ENCODE measurements at places on chromosomes 1 and 21.

GRCh38 chr1:6831366-6831765 lies 46.1 kb downstream of the CAMTA1 start:
- no peak for DNase-seq

DNA sequence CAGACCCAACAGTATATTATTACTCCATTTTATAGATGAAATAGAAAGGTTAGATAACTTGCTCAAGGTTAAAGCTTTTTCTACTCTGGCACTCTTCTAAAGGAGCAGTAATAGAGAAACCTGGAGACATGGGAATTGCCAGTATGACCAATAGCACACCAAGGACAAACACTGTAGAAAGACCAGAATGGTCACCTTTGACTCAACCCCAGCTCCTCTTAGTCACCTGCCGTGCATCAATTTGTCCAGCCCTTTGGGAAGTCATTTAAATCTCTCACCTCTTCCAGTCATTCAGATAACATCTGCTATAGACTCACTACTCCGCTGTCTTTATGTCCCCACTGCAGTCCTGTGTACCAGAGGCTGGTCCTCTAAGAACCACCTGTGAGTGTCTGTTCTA lies 23.9 kb upstream of the SLC44A3 start:
- DNase-seq = no peak

GRCh38 chr1:113517983-113518382 lies 127.7 kb downstream of the MAGI3 start:
- DNase-seq = no peak

GRCh38 chr1:153727463-153728304 lies at the start of gene INTS3:
INTS3 (plus strand) TSS chr1:153728050; CDS start chr1:153728635, 585 bp downstream.
- peak; percentile 100 for DNase-seq

DNA sequence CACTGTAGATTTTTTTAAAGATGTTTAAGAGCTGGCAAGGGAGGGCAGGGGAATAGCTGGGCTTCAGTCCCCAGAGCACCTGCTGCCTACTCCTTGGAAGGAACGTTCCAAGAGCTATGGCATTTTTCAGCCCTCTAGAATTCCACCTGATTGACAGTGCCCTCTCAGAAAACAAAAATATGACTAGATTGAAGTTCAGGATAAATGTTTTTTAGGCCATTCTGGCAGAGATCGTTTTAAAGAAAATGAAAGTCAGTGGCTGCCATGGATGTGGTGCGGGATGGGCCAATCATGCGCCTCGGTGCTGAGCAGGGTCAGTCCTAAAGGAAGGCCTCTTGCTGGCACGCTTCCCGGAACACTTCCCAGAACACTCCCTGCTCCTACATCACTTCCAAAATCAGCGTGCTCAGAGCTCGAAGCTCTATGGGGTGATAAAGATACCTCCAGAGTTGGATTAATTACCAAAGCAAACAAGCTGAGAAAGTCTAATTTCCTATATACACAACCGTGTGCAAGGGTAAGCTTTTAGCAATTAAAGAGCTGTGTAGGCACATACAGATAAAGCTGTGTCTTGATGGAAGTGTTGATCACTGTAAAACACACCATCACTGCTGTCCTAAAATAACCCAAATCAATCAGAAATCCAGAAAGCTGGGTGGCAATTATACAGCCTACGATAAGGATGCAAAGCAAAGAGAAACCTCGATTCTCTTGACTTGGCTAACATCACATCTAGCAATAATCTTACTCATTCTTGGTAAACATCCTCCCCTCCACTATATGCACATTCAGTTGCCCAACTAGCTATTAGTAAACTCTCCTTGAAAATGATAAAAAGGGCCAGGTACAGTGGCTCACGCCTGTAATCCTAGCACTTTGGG lies 34.6 kb downstream of the TGFBR3 start:
- no peak for DNase-seq

DNA sequence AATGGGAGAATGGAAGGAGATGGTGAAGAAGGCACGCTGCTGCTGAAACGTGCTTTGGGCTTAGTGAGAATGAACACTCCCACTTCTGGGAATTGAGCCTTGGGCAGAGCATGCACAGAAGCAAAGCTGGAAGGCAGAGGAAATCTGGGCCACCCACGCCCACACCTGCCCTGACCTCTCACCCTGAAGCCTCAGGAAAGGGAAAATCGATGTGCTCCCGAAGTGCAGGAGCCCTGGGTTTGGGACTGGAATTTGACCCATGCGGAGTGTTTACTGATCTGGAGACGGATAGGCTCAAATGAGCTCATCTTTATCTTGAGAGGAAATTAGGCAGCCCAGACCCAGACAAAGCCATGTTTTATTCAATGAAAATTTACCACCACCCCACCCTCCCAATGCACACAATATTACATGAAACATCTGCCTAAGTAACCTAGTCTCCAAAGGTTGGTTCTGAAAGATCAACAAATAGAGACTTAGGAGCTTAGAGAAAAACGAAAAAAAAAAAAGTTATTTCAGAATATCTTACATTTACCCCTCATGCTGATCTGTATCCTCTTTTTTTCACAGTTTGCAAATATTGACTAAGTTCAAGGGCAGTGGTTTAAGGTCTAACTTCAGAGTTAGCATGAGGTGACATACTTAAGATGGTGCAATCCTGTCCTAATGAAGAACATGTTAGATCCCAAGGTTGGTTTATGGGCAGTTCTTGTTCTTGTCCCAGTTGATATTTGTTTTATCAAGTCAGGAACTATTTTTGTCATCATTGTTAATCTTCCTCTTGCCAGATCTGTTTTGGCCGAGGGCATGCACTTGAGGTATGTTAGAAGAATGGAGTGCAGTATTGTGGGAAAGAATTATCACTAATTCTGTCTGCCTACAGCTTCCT lies 63.0 kb downstream of the PROX1 start:
- no peak for DNase-seq

DNA sequence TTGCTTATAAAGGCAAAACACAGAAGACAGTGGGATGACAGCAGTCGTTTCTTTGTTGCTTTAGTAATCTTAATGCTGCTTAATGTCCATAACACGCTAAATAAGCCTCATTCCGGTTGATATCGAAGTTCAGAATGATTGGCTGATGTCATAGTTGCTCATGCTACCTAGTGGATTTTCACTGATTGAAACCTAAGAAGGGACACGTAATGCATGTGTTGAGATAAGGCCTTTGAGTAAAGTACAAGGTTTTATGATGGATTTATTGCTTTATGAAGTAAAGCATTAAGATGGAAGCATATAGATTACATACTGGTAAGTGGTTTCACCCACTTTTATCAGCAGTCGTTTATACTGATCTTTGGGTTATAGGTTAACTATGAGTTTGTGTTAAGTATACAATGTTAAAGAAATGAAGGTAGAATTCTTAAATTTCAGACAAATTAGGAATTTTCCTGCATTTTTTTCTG lies 25.1 kb downstream of the IARS2 start:
- no peak for DNase-seq

GRCh38 chr1:226482196-226482595 lies 66.4 kb upstream of the STUM start:
- DNase-seq = no peak

- DNase-seq = peak; percentile 15
Measured at GRCh38 chr1:62142496-62142895, 52.2 kb upstream of the L1TD1 start.

GRCh38 chr1:63728611-63729226 lies 45.1 kb upstream of the ROR1 start:
- no peak for DNase-seq

GRCh38 chr1:107900090-107900945 lies 64.7 kb downstream of the VAV3 start:
- DNase-seq = no peak

DNA sequence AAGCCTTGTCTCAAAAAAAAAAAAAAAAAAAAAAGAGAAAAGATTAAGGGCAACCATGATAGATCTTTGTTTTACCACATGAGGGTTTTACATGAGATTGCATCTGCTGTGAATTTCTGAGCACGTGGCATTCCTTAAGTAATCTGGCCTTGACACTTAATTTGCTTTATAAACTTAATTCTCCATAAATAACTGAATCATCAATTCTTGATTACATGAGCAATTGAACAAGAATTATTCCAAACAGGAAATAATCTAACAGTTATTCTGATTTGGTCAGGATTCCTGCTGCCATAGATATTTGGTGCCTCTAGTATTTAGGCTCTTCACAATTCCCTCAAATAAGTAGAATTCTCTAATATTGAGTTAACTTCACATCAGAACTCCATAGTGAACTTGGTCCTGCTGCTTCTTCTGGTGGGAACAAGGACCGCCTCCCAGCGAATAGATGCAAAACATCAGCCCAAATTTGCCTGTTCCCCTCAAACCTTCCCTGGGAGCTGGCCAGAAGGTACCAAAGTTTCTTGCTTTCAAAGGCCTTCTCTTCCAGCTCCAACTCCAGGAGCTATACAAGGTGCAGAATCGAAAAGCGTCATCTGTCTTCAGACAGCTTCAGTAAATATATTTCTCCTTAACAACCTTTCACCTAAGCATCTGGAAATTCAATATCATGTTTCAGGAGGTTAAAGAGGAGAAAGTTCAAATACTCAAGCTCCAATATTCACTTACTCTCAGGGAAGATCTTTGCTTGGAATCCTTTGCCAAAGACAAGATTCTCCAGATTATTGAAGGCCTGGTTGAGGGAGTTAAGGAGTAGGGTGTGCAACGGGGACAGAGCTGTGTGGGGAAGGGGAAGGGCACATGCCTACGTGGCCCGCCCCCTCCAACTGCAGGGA lies 1.0 kb downstream of the KRTCAP2 start:
- no peak for DNase-seq

GRCh38 chr1:234699795-234700665 lies 90.1 kb upstream of the IRF2BP2 start:
- DNase-seq = no peak

DNA sequence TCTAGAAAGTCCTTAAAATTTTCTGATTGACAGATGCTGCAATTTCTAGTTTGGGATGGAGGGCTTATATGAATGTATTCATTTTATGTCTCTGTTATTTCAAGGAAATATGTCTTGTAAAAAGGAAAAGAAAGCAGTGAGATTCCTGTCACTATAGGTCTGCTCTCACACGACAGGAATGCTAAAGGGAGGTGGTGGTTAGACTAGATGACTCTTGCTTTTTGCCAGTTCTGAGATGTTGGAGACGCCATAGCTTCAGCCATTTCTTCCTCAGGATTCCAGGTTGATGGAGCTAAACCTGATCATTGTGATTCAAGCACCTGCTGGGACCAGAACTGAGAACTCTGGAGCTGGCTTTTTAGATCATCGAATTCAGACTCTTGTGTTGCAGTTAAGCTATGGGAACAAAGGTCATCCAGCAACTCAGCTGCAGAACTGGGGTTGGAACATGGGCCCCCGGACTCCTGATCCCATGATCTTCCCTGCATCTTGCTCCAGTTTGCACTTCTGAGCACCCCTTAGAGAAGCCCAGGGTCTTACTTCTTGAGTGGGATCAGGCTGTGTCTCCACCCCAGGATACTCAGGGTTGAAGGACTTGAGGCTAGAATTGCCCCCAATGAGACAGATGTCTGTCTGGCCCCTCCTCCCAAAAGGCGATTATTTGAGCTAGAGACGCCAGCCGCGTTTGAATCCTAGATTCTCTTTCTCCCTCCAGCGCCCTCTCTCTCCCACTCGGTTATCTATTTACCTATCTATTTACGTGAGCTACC lies 46.7 kb upstream of the FOXO6 start:
- DNase-seq = no peak

DNA sequence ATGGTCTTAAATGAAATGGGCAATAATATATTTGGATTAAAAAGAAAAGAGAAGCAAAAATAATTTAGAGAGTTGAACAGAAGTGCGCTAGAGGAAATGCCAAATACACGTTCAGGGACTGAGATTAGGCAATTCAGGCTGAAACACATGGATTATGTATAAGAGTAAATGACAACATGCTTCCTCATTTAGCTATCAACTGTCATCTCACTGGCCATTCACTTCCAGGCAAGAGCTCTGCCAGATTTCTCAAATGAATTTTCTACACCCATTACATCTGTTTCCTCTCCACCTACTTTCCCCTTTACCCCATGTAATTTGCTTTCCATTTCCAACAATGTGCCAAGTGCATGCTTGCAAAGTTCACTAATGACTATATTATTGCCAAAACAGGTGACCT lies 582.4 kb downstream of the LTN1 start:
- no peak for DNase-seq

DNA sequence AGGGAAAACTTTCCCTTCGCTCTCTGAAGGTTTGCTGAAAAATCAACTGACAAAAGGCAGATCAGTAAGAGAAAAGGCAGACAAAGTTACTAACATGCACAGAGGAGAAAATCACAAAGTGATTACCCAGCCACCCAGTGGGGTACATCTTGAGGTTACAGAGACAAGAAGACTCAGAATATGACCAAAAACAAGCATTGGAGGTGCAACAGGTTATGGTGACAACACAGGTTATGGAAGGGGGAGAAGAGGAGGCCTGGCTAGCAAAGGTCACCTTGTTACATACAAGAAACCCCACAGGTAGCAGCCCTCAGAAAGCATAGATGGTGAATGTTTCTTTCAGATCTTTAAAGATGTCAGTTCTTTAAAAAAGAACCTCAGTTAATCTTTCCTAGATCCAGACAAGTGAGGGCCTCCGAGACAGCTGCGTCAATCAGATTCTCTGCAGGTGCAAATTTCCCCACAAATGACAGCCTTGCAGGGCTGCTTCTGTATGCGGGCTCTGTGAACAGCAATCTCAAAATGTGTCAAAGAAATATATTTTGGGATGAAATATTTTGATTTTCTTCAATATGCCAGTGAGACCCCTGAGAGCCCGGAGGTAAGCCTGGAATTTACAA lies 207.6 kb upstream of the RAB4A start:
- DNase-seq = no peak

DNA sequence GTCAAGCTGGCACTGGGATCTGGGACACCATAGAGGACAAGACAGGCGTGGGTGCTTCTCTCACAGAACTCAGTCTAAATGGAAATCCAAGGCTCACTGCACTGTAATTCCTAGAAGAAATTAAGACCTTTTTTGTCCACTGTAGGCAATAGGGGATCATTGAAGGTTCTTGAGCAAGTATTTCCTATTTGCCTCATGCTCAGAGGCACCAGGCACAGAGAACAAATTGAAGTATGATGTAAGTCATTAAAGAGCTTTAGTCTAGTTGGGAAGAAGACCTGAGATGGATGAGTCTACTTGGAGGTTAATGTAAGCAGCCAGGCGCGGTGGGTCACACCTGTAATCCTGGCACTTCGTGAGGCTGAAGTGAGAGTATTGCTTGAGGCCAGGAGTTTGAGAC lies 34.6 kb downstream of the EIF2D start:
- DNase-seq = no peak

DNA sequence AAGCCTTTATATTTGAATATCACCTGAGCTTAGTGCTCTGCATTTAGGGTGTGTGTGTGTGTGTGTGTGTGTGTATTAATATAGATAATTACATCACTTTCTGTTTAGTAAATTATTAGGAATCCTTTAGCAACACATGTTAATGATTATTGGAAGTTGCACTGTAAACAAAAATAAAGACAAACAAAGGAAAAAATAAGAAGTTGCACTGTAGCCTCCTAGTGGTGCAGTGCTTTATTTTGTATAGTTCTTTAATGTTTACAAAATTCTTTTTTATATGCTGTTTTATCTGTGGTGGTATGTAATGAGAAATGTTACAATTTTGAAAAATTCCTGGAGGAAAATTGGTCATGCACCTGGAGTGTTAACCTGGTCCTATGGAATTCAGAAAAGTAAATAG lies 69.2 kb downstream of the UBE4B start:
- DNase-seq = no peak

GRCh38 chr1:235106457-235106856 lies 22.2 kb downstream of the TOMM20 start:
- no peak for DNase-seq

Data from neuronal stem cell (in vitro differentiated cells).